Transverse colon (tissue), 4 donors: ENCODE measurements at places on chromosomes 2 and 18. TPM values are rescaled to one million over a fixed set of nuclear protein-coding genes. Genes with fewer than 3 reads are reported as not detected.

DNA sequence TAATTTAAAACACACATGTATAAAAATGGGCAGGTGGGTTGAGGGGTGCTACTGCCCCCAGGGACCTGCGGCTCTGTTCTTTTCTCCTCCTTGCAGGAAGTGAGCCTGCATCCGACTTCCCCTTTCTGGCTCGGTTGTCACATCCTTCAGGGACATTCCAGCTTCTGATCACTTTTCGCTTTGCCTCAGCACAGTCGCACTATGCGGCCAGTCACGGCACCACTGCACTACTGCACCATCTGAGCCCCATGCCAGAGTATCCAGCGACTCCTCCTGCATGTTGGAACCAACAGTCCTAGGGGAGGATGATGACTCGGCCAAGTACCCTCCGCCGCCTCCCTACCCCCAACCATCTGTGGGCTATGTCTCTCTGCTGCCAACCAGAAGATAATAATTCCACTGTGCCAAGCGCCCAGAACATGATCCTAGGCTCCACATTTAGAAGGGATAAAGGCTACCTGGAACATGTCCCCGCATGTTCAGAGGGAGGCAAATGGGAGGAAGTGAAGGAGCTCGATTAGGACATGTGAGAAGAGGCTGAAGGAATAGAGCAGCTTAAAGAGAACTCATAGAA, 17.6 kb downstream of the CDC42EP3 start:
- peak overlapping the region; percentile 69 for H3K27ac ChIP-seq
- H3K4me3 ChIP-seq = no peak overlapping the region
- no peaks in the 10 kb centered on the region for H3K27me3 ChIP-seq
- H3K36me3 ChIP-seq = no peaks in the 10 kb centered on the region
- peak; percentile 49 for DNase-seq

- no peaks in the 10 kb centered on the region for H3K36me3 ChIP-seq
- H3K4me1 ChIP-seq = no peaks in the 10 kb centered on the region
- no peak overlapping the region for H3K4me3 ChIP-seq
- H3K27ac ChIP-seq = no peak overlapping the region
- DNase-seq = no peak
Observed at GRCh38 chr2:85949280-85949679, 60.5 kb upstream of the ST3GAL5 start.

- no peak overlapping the region for H3K4me3 ChIP-seq
- no peaks in the 10 kb centered on the region for H3K4me1 ChIP-seq
- no peaks in the 10 kb centered on the region for H3K36me3 ChIP-seq
- no peak for DNase-seq
- no peak overlapping the region for H3K27ac ChIP-seq
Observed at GRCh38 chr18:58545338-58546296, 83.3 kb downstream of the ALPK2 start.

- no peak overlapping the region for H3K4me3 ChIP-seq
- no peak for DNase-seq
- peaks cover 47% of the 10 kb centered on the region for H3K27me3 ChIP-seq
- H3K36me3 ChIP-seq = no peaks in the 10 kb centered on the region
- no peaks in the 10 kb centered on the region for H3K4me1 ChIP-seq
Observed at GRCh38 chr2:176643646-176644045, 374.4 kb downstream of the MTX2 start.

The HAT1 gene
- total RNA-seq = 6.7 TPM

- DNase-seq = no peak
- H3K4me1 ChIP-seq = no peaks in the 10 kb centered on the region
- H3K36me3 ChIP-seq = no peaks in the 10 kb centered on the region
- H3K4me3 ChIP-seq = no peak overlapping the region
- H3K27ac ChIP-seq = no peak overlapping the region
Observed at GRCh38 chr2:62231541-62231940, 35.6 kb downstream of the B3GNT2 start.

DNA sequence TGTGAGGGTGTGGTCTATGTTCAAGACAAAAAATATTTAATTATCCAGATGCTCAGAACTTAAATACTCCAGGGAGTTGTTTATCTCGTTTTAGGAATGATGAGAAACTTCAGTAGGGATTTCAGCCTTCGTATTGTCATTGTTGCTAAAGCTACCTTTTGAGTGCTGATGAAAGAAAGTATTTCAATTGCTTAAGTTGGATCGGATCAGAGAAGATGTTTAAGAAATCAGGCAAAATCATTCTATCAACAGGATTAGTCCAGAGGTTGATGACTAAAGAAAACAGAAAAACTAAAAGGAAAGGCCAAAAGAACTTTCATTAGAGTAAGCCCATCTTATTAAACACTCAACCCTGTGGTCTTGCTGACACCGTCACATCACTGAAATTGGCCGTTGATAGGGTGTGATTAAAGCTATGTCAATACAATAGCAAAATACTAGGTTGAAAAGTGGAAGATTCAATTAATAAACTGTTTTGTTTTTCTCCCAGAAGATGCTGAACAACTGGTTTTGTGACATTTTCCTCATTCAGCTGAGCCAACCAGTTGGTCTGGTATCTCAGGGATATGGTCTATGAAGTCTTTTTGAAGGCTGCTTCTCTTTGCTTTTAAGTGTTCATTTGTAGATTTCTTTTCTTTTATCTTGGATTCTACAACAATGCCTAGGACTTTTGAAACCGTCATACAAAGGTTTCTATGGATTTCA, 551.7 kb downstream of the SLC4A3 start:
- H3K4me1 ChIP-seq = no peaks in the 10 kb centered on the region
- H3K36me3 ChIP-seq = no peaks in the 10 kb centered on the region
- no peak for DNase-seq
- H3K27me3 ChIP-seq = no peaks in the 10 kb centered on the region
- no peak overlapping the region for H3K27ac ChIP-seq
- no peak overlapping the region for H3K4me3 ChIP-seq

DNA sequence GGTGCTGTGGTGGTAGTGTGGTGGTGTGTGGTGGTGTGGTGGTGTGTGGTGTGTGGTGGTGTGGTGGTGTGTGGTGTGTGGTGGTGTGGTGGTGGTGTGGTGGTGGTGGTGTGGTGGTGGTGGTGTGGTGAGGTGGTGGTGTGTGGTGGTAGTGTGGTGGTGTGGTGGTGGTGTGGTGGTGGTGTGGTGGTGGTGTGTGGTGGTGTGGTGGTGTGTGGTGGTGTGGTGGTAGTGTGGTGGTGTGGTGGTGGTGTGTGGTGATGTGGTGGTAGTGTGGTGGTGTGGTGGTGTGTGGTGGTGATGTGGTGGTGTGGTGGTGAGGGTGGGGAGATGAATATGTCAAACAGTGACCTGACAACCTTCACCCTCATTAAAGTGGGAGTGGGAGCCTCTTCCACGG, 55.6 kb upstream of the DLGAP1 start:
- no peaks in the 10 kb centered on the region for H3K36me3 ChIP-seq
- no peak for DNase-seq
- no peaks in the 10 kb centered on the region for H3K4me1 ChIP-seq
- no peak overlapping the region for H3K4me3 ChIP-seq
- H3K27ac ChIP-seq = no peak overlapping the region
- H3K27me3 ChIP-seq = no peaks in the 10 kb centered on the region

The HRH4 gene
- not detected for total RNA-seq

- peak overlapping the region; percentile 83 for H3K27ac ChIP-seq
- no peaks in the 10 kb centered on the region for H3K36me3 ChIP-seq
- peak; percentile 55 for DNase-seq
Observed at GRCh38 chr18:12011957-12012549, 30.7 kb downstream of the IMPA2 start.

DNA sequence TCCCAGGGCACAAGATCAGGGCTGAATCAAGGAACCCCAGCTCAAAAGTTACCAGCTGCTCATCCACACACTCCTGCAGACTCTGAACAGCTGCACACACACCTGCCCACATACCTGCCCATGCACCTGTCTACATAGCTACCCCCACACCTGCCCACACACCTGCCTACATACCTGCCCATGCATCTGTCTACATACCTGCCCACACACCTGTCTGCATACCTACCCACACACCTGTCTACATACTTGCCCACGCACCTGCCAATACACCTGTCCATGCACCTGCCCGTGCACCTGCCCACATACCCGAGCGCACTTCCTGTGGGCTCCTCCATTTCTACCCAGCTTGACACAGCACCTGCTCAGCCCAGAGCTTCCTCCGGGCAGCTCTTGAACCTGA, 122.8 kb upstream of the AGAP1 start:
- H3K4me1 ChIP-seq = no peaks in the 10 kb centered on the region
- H3K36me3 ChIP-seq = no peaks in the 10 kb centered on the region
- no peak overlapping the region for H3K27ac ChIP-seq
- H3K27me3 ChIP-seq = no peaks in the 10 kb centered on the region
- DNase-seq = no peak

DNA sequence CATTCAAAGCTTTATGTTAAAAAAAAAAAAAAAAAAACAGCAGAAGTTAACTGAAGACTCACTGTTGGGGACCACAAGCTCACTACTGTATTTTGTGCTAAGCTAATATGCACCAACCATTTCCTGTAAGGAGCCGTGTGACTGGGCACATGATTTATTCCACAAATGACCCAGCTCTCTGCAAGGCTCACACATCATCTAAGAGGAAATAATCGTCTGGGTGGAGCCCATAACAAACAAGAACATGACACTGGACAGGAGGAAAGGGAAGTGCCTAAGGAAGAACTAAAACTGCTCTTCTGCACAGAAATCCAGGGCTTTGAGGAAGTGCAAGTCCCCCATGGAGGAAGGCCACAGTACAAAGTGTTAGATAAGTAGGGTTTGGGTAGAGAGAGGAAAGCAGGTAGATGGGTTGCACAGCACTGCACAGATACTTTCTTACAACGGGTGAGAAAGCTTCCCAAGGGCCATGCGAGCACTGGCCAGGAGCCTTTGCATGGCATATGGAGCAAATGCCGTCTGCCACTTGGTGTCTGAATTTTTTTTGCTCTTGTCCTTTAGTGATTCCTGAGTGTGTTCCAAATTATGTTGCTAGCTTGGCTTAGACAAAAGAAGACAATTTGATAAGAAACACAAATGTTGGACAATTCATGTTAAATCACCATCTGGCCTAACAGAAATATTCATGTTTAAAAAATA, 24.4 kb downstream of the NFE2L2 start:
- DNase-seq = peak; percentile 62
- no peaks in the 10 kb centered on the region for H3K36me3 ChIP-seq
- no peaks in the 10 kb centered on the region for H3K27me3 ChIP-seq
- peak overlapping the region; percentile 89 for H3K27ac ChIP-seq
- peaks cover 77% of the 10 kb centered on the region for H3K4me1 ChIP-seq
- no peak overlapping the region for H3K4me3 ChIP-seq

The SCTR gene
- total RNA-seq = not detected

The TGFA gene
- 19.8 TPM for total RNA-seq

- no peaks in the 10 kb centered on the region for H3K4me1 ChIP-seq
- no peaks in the 10 kb centered on the region for H3K36me3 ChIP-seq
- no peak for DNase-seq
Observed at GRCh38 chr2:128512379-128513115, 193.9 kb upstream of the HS6ST1 start.

GRCh38 chr2:184256611-184257010, 341.7 kb upstream of the ZNF804A start:
- no peak overlapping the region for H3K27ac ChIP-seq
- no peaks in the 10 kb centered on the region for H3K4me1 ChIP-seq
- H3K36me3 ChIP-seq = no peaks in the 10 kb centered on the region
- no peak for DNase-seq
- H3K27me3 ChIP-seq = no peaks in the 10 kb centered on the region

The OTOS gene
- total RNA-seq = not detected

DNA sequence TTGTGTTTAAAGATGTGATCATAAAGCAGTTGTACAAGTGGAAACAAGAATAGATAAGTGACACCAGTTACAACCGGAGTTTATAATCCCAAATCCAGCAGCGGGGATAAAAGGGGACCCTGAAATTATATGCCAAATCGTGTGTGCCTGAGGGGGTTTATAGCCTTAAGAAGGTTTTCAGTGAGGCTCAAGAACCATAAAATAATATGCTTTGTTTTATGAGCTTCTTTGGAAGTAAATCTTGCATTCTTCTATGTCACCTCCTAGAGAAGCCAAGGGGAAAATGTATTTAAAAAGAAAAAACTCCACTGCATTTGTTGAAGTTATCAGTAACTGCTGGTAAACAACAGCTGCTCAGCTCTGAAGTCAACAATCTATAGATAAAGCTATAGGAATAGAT, 25.8 kb upstream of the MAP3K20 start:
- DNase-seq = no peak
- H3K27ac ChIP-seq = peak overlapping the region; percentile 71
- H3K4me1 ChIP-seq = peaks cover 15% of the 10 kb centered on the region
- no peak overlapping the region for H3K4me3 ChIP-seq

- no peak for DNase-seq
- H3K36me3 ChIP-seq = peaks cover 17% of the 10 kb centered on the region
- no peaks in the 10 kb centered on the region for H3K4me1 ChIP-seq
- H3K27me3 ChIP-seq = no peaks in the 10 kb centered on the region
- H3K27ac ChIP-seq = no peak overlapping the region
Observed at GRCh38 chr2:230498506-230499107, 82.6 kb downstream of the SP100 start.

- H3K27ac ChIP-seq = no peak overlapping the region
- H3K36me3 ChIP-seq = no peaks in the 10 kb centered on the region
- no peak overlapping the region for H3K4me3 ChIP-seq
- H3K4me1 ChIP-seq = no peaks in the 10 kb centered on the region
- no peaks in the 10 kb centered on the region for H3K27me3 ChIP-seq
Observed at GRCh38 chr18:27860011-27860410, 316.9 kb downstream of the CDH2 start.

The GNLY gene
- not detected for total RNA-seq

DNA sequence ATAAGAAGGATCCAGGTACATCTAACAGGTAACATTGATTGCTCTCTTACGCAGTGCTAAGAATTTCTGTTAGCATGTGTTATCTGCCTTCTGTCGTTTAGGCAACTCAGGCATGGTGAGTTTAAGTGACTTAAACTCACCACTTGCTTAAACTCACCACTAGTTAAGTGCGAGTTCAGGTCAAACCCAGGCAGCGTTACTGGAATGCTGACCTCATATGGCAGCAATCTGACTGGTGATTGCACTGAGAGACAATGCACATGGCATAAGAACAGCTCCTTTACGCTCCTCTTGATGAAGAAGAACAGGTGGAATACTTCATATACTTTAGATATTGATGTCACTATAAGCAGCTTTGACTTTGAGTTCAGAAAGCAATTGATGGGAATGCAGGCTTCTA, 954.1 kb downstream of the SOCS6 start:
- no peak overlapping the region for H3K4me3 ChIP-seq
- no peaks in the 10 kb centered on the region for H3K36me3 ChIP-seq
- no peaks in the 10 kb centered on the region for H3K27me3 ChIP-seq

DNA sequence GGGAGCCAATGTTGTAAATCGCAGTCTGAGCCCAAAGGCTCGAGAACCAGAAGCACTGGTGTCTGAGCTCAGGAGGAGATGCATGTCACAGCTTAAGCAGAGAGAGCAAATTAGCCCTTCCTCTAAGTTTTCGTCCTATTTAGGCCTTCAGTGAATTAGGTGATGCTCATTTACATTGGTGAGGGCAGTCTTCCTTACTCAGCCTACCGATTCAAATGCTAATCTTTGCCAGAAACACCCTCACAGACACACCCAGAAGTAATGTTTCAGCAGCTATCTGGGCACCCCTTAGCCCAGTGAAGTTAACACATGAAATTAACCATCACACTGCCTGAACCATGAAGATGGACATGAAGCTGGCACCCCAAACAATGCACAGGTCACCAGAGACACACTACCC, 385.1 kb downstream of the STK39 start:
- no peak overlapping the region for H3K27ac ChIP-seq
- no peaks in the 10 kb centered on the region for H3K36me3 ChIP-seq
- H3K4me1 ChIP-seq = no peaks in the 10 kb centered on the region
- H3K4me3 ChIP-seq = no peak overlapping the region
- DNase-seq = no peak

- H3K36me3 ChIP-seq = no peaks in the 10 kb centered on the region
- H3K27me3 ChIP-seq = peaks cover 70% of the 10 kb centered on the region
- H3K4me1 ChIP-seq = peaks cover 15% of the 10 kb centered on the region
- no peak overlapping the region for H3K27ac ChIP-seq
- no peak overlapping the region for H3K4me3 ChIP-seq
Observed at GRCh38 chr2:173401716-173402326, 47.1 kb downstream of the CDCA7 start.
